GM13976 (cell line): ENCODE measurements at places on chromosomes 3 and 15.
A peak's percentile ranks its signal among the peaks of the same experiment; 100 is the strongest.

DNA sequence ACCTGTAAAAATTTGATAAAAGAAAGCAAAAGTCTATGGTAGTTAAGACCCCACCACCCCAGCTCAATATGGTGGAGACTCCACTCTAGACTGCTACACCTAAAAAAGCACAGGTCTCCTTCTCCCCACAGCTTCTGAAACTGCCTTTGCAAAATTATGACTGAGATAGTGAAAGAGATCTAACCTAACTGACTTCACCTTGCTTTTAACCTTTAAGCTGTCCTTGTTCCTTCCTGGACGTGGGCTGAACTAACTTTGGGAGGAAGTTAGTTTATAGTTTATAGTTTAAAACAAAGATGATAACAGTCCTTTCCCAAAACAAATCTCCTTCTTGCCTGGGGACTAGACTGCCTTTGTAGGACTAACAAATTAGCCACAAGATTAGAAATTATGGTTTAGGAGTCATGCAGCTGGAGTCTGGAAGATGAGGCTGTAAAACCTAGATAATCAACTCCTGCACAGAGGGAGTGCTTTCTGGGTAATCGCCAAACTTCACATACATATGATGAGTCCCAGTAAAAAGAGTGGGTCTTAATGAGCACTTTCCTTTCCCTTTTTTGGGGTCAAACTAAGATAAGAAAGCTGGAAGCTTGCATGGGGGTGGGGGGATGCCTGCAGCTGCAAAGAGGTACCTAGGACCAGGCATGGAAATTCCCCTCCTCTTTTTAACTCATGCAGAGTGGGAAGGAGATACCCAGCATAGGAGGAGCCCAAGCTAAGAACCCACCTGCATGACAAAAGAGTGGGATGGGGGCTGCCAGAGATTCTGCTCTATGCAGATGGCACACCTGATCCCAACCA, 17.5 kb downstream of the CCR8 start:
- peak; percentile 14 for DNase-seq

GRCh38 chr3:45205126-45205525, 21.0 kb downstream of the TMEM158 start:
- no peak for DNase-seq

DNA sequence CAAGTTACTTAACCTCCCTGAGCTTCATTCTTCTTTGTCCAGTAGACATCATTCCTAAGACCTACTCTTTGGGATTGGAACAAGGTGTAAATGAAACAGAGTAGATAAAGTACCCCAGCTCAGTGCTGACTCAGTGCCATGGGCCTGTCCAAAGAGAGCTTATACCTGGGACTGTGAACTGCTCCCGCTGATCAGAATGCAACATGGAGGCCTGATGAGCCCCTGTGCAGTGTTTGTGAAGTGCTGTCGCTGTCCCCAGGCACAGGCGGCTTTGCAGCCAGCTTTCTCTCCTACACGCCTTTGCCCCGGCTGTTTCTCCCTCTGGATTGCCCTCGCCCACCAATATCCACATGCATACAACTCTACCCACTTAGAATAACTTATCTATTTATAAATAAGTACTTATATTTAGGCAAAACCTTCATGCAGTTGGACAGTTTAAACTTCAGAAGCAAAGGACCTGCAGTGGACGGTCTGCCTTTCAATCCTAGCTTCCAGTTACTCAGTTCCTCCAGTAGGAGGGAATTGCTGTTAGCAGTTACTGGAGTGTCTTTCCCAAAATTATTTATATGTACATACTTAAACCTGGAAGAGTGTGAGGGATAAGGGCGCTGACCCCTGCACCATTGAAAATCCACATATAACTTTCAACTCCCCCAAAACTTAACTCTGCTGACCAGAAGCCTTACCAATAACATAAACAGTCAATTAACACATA, 80.0 kb downstream of the CORO2B start:
- DNase-seq = no peak

DNA sequence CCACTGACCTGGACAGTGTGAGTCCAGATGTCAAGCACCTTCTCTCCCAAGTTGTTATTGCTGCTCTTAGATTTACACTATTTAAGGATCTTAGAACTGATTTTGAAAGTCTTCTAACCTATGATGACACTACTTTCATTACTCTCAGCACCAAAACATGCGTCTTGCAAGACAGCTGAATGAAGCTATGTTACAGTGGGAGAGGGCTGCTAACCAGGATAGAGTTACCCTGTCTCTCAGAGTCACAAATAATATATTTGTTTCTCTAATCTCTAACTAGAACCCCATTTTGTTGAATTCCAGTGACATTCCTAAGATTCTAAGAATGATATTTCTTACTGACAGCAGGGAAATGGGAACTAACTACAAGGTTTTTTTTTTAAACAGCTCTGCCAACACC, 455.5 kb downstream of the MAGI1 start:
- no peak for DNase-seq

DNA sequence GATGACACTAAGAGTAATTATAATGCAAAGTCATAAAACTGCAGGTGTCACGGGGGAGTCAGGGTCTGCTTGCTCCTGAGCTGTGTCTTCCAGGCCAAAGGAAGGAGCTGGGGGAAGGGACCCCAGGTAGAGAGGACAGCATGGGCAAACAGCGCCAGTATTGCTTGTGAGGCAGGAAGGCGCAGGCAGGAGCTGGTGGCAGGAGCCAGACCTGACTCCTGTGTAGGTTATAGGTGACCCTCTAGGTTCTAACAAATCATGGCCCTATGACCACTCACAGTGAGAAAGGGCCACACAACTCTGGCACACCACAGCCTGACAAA, 1.9 kb downstream of the CISH start:
- no peak for DNase-seq

DNA sequence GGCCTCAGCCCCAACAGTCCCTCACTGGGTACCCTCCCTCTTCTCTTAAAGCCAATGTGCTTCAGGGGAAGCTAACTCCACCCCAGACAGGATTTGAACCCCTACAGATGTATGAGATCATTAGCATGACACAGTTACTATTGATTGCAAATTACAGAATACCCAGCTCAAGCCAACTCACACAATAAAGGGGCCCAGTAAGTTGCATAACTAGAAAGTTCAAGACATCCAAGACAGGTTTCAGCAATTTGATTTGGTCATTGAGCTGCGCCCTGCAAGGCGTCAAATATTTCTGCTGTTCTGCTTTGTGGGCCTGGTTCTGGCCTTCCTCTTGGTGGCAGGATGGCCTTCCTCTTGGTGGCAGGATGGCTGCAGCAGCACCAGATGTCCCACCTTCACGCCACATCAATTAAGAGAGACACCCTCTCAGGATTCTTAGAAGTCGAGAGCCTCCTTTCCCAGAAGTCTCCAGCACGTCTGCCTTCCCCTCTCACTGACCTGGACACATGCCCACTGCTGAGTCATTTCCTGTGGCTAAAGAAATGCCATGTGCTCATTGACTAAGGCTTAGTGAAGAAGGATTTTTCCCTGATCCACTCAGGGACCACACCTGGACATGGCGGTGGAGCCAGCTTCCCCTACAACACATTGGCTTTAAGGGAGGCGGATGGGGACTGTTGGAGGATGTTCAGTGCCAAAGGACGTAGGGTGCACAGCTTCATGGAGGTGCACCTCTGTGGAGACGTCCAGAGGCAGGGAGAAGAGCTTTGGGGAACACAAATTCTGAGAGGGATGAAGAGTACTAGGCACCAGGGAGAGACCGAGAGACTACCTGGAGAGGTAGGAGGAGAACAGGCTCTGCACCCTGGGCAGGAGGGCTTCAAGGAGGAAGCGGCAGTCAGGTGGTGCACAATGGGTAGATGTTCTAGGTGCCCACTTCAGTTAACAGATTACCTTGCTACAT, 49.1 kb downstream of the DNASE1L3 start:
- no peak for DNase-seq

GRCh38 chr3:155594526-155595187, 150.2 kb downstream of the PLCH1 start:
- DNase-seq = no peak

DNA sequence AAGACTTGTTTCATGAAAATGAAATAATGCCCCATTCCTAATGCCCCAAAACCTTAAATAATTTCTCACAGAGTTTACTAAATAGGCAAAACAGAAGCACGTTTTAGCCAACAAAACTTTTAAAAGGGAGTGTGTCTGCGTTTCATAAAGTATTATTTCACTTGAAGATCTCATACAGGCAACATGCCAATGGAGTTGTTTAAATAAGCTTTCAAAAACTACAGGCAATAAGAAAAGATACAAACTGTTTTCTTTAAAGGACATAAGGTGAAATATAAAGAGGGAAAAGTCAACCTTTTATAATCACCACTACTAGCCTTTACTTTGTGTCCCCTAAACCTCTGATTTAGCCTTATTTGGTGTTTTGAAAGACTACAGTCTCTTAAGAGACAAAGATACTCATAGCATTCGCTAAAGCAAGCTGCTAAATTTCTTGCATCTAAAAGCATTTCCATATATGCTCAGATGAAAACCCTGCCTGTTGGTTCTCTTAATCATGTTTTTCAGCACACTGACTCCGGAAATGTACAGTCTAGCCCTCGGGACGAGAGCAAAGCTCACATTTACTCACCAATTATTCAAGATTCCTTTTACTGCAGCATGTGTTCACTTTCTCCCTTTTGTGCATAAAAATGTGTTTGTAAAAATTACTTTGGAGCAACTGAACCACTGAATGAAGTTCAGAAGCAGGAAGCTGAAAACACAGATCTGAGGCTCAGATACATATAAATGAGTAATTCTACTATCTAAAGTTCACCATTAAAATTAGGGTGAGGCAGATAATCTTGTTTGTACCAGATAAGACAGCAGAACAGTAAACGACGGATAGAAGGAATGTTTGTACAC, 119.0 kb downstream of the GOLIM4 start:
- DNase-seq = no peak

DNA sequence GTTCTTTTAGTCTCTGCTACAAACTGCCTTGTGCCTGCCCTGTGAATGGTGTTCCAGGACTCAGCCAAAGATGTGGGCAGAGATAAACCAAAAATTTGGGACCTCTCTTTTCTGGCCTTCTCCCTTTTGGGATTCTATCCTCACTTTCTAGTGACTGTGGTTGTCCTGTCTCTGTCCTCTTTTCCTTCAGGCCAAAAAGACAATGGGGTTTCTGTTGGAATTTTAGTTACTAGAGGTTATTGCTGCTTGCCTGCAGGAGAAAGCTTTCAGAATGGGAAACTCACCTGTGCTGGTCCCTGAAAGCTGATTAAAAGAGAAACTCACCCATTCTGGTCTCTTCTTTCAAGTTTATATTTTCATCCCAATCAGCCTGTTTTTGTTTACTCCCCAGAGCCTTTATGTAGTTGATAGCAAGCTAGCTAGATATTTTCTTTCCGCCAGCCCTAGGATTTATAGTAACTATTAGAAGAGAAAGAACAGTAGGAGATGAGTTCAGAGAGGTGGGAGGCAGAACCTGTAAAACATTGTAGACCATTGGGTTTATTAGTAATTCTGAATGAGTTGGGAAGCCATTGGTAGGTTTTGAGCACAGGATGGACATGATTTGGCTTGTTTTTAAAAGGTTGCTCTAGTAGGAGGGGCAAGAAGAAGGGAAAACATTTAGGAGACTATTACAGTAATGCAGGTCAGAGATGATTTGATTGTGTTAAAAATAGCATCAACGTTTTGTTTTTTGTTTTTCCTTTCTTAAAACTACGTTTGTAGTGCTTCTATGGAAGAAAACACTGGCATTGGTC, 138.9 kb downstream of the TCF12 start:
- no peak for DNase-seq

- DNase-seq = no peak
Observed at GRCh38 chr3:188487652-188488051, 333.7 kb downstream of the LPP start.

DNA sequence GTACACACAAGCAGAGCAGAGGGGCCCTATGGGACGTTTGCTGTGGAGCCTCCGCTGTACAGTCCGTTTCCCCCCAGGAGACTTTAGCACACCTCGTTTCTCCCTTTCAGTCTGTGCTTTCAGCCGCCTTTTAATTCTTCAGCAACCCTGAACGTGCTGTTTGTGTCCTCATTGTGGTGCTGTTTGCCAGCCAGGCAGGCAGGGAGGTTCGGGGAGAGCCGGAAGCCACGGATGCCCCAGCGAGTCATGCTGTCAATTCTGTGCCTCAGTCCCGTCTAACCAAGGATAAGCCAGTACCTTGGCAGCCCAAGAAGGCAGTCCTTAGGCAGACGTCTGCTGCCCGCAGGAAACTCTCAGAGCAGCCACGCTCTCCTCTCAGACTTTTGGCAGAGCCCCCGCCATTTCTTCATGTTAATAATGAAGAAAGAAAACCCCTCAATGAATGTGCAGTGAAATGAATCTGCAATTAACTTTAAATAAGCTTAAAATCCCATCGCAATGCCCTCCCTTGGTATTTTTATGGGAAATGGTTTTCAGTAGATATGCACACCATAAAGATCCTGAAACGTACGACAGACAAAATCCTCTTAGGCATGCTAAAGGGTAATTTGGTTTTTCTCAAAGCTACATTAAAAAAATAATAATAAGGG, 158.6 kb downstream of the UACA start:
- DNase-seq = no peak

DNA sequence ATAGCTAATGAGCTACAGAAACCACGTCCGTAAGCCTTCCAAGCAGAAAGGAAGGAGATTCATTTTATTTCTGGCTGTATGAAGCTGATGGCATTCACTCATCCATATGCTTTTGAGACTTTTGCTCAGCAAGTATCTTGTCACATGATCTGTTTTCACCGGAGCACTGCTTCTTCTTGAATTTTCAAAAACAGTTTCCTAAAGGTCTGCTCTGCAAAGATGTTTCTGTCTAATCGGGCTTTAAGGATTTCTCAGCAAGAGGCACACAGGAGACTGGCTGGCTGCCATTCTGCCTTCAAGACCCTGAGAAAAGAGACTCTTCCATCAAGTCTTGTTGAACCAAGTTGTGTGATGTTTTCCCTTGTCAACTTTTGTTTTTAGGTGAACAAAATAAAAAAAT, 289.6 kb upstream of the LYSMD4 start:
- no peak for DNase-seq

DNA sequence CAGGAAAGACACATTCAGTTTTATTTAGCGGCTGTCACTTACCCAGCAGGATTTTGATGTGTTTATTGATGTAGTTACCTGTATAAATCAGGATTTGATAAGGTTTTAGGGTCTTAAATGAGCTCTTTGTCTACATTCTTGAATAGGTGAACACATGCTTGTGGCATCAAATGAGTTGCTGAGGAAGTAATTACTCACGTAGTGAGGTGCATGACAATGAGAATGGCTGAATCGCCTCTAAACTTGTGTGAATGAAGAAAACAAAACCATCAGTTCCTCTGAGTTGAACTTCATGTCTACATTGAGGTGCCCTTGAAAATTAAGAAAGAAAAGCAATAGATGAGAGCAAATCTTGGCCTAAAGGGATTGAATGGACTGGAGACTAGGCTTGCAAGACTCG, 245.6 kb upstream of the SATB1 start:
- DNase-seq = no peak

DNA sequence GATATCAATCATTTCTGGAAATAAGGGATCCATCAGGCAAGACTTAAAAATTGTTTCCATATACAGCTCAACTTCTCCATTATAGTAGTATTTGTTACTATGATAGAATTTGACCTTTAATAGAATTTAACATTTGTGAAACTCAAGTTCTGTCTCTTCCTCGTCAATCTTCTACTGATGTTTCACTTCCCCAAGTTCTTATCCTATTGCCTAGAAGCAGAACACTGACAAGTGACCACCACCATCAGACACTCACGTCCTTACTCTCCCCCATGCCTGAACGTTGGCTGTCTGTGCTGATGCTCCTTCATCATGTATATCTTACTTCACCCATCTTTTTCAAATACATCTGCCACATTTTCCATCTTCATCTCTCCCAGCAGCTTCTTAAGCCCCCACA, 26.6 kb upstream of the TAFA4 start:
- no peak for DNase-seq
